ENCODE measurements at places on chromosomes 16 and 17.
A peak's percentile ranks its signal among the peaks of the same experiment; 100 is the strongest.

- DNase-seq = no peak
Observed at GRCh38 chr17:38656959-38657823, 17.6 kb downstream of the EPOP start.

DNA sequence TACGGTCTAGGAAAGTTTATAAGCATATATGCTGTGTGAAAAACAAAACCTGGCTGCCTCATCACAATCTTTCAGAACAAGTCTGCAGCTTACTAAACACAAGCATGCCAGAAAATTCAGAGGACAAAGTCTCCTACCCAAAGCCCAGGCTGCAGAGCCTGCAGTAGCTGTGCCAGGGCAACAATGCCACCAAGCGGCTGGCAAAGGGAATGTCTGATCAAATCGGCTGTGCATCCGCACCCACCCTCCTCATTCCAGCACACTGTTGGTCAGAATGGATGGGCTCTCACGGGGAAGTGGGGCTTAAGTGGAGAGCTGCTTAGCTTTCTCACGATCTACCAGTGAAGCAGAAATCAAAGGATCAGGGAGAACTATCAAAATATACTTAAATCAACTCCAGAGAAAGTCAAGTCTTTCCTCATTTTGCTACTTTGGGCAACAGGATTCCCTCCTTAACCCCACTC lies 73.5 kb downstream of the CYTH1 start:
- peak; percentile 22 for DNase-seq

DNA sequence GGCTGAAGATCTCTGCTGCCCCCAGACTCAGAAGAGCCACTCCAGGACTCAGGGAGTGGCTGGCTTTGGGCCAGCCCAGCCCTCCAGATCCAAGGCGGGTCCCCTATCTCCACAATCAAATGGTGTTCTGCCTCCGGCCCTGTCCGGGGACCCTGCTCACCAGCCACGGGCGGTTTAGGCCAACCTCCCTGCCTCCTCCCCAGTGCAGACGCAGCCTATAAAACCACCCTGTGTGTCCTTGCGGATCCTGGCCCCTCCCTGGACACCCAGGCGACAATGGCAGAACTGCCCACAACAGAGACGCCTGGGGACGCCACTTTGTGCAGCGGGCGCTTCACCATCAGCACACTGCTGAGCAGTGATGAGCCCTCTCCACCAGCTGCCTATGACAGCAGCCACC lies at the start of gene SLC12A3:
Gene SLC12A3, plus strand, starts transcription at position 248 of the 400 bp plus-strand sequence. Its CDS starts 29 bp downstream, at position 277.
- no peak for DNase-seq

GRCh38 chr16:85569615-85570212 lies 43.4 kb upstream of the GSE1 start:
- DNase-seq = no peak

- no peak for DNase-seq
Observed at GRCh38 chr17:70750983-70751382, 581.7 kb downstream of the KCNJ2 start.

DNA sequence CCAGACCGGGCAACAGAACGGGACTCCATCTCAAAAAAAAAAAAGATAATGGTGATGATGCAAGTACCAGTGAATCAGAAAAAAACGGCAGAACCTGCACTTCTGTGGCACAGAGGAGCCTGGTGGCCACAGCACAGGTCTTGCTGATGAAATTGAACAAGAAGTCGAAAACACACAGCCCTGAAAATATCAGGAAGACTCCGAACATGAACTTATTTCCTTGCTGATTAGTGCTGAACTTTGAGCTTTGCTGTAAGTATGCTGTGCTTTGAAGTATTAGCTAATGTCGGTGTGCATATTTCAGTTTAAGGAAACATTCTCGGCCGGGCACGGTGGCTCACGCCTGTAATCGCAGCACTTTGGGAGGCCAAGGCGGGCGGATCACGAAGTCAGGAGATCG lies 10.9 kb upstream of the MYO15B start:
- no peak for DNase-seq

GRCh38 chr17:75412455-75413317 lies 7.2 kb upstream of the GRB2 start:
- DNase-seq = no peak

GRCh38 chr17:45663772-45664171 lies 120.3 kb upstream of the CRHR1 start:
- no peak for DNase-seq

DNA sequence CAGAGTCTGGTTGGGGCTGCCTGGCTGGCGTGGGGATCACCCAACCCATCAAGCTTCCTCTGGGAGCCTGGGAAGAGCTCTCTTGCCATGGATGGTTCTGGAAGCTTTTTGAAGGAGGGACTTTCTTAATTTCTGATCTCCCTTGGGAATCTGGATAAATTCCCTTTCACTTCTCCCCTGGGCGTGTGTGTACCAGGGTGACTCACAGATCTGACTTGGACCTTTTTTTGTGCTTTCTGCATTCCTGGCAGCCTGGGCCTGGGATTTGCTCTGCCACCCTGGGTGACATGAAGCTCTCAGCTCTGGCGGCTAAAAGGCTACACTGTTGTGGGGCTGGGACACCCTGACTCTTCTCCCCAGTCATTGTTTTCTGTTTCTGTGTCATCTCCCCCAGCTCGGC lies 70.1 kb downstream of the ABCC1 start:
- no peak for DNase-seq

- DNase-seq = no peak
Observed at GRCh38 chr17:9890124-9890523, 14.9 kb downstream of the RCVRN start.

GRCh38 chr17:13025687-13026086 lies 7.9 kb upstream of the ELAC2 start:
- DNase-seq = no peak

DNA sequence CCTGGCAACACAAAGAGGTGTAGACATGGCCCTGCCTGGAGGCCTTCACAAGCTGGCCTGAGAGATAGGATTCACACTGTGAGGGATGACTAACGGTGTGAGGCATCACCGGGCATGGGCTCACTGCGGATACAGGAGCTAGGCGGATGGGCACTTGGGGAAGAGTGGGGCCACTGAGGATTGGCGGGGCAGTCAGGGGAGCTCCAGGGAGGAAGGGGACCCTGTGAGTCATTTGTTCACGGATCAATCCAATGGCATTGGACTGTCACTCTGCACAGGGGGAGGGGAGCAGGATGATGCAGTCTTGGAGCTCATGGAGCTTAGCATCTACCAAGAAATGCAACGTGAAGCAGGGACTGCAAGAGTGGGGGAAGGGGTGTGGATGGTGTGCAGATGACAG lies 117.3 kb downstream of the SDK2 start:
- DNase-seq = no peak

DNA sequence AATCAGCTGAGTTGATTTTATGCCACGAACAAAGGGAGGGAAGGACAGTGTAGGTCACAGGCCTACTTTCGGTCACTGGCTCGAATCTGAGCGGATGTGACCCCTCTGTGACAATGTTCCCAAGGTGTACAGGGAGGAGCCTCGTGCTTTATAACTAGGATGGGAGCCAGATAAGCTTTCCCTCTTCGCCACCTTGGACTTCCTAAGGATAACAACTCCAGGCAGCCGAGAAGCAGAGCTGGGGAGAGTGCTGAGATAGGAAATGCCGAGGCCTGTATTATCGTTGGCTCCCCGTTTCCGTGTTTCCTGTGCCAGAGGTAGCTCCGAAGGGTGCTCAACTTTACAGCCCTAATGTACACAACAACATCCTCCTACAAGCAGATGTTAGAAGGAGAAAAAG lies 217.8 kb upstream of the IRX3 start:
- no peak for DNase-seq

- no peak for DNase-seq
Observed at GRCh38 chr16:70701998-70702397, 16.1 kb upstream of the MTSS2 start.

GRCh38 chr17:28371245-28372202 lies at the start of gene SARM1:
TSS of gene SARM1 (plus strand) at chr17:28371694. CDS start at chr17:28372033, 339 bp downstream.
- DNase-seq = peak; percentile 71

GRCh38 chr17:64115043-64115698 lies 14.8 kb downstream of the ERN1 start:
- DNase-seq = no peak

GRCh38 chr17:41959336-41960095 lies 7.1 kb upstream of the CNP start:
- DNase-seq = no peak

- DNase-seq = no peak
Observed at GRCh38 chr17:17018612-17019429, 23.4 kb upstream of the MPRIP start.

DNA sequence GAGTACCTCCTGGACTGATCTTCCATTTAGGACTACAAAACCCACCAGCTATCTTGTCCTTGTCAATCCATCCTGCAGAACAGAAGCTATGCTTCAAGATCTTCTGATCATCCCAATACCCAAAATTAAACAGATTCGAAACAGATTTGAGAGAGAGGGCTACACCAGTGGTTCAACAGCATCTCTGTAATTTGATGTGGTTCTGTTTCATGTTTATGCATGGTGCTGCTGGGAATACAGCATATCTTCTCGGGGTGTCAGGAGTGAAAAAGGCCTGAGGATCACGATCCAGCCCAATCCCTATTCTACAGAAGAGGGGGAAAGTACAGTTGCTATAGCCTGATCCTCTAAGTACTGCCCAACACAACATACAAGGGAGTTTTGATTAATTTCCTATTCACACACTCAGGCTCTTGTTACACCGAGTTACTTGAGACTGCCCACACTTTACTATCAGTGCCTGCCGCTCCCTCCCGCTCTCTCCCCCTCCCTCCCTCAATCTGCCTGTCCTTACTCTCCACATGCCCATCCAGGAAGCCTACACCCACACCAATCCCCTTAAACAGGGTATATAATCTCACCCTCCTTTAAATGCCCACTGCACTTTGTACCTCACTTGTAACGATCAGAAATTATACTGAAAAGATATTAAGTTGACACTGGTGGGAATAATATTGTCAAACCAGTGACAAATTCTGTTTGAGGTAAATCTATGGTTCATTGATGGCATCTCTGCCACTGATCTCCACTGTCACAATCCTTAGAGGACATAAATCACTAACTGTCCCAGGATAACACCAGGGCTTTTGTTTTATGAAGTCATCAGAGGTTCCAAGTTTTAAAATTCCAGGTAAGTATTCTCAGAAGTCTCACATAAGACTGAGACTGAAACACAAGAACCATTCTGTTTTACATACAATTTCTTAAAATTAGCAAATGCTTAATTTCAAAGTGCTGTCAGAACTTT lies 89.3 kb upstream of the PLEKHM1 start:
- DNase-seq = no peak

DNA sequence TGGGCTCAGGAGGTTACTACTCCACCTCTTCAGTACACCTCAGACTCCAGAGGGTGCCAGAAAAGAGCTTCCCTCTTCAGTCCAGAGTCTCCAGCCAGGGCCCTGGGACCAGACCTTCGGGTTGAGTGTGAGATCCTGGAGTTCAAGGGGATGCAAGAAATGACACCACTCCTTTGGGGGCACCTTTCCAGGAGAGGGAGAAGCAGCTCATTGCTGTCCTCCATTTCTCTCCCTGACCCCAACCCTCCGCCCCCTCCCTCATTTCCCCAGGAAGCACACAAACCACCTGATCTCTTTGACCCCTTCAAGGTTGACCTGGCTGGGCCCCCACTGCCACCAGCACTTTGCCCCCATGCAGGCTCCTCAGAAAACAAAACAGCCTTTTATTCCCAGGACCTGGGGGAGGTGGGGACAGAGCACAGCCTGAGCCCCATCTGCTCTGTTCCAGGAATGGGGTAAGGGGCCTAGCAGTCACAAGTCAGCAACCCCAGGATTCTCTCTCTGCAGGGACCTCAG lies 21.4 kb downstream of the CDH5 start:
- no peak for DNase-seq

DNA sequence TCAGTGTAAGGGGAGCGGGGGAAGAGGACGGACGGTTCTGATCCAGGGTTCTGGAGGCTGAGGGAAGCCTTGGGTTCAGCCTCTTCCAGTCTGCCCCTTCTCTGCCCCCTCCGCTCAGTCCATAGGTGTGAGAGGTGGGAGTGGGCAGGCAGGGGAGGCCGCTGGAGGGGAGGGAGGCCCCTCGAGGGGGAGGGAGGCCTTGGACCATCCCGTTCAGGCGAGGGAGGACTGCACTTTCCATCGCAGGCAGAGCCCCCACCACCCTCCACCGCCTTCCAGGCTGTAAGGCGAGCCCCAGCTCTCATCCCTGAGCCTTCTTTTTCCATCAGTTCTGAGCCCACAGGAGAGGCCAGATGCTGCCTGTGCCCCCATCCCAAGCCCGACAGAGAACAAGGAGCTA lies 4.2 kb upstream of the AXIN1 start:
- no peak for DNase-seq

GRCh38 chr17:48488548-48489106 lies 42.2 kb downstream of the HOXB1 start:
- no peak for DNase-seq

DNA sequence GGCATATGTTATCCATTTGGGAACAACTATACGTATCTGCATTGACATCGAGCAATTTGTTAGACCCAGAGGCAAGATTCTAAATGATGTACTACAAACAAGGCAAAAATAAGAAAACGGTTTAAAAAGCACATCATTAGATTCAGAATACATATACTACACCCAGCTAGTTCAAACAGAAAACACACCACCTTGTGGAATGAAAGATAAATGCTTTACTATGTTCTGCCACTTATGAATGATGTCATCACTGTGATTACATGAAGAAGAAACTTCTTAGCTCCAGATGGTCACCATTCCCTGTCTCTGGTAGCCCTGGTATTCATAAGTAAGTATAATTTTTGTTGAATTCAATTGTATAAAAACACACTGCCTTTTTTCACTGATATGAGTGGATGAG lies 7.8 kb downstream of the NACA2 start:
- DNase-seq = peak; percentile 43

- DNase-seq = no peak
Observed at GRCh38 chr17:68221786-68222185, 26.1 kb upstream of the AMZ2 start.

GRCh38 chr17:4557626-4558346 lies 2.6 kb downstream of the GGT6 start:
- no peak for DNase-seq

DNA sequence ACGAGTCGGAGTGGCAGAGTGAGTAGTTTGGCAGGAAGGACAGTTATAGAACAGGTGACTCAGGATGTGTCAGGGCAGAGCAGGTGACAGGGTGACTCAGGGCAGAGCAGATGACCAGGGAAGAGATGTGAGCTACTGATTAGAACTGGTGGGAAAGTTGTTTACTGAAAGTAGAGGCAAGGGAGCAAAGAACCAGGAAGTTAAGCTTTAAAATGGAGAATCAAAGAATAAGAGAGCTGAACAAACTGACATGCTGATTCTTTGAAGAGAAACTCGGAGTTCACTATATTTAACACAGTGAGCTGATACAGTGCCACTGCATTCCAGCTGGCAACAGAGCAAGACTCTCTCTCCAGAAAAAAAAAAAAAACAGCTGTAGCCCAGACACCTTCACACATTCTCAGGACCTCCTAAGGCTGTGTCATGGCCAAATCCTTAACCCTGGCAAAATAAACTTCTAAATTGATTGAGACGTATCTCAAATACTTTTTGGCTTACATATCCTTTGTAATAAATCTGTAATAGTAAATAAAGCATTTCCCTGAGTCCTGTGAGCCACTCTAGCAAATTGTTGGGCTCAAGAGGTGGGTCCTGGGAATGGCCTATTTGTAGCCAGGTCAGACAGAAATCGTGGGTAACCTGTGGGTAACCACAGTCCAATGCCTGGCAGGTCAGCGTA lies 12.3 kb upstream of the UBE2I start:
- peak; percentile 77 for DNase-seq

GRCh38 chr17:13940858-13941665 lies 128.2 kb upstream of the COX10 start:
- DNase-seq = peak; percentile 90
